ENCODE measurements at places on chromosomes 6 and 20.

DNA sequence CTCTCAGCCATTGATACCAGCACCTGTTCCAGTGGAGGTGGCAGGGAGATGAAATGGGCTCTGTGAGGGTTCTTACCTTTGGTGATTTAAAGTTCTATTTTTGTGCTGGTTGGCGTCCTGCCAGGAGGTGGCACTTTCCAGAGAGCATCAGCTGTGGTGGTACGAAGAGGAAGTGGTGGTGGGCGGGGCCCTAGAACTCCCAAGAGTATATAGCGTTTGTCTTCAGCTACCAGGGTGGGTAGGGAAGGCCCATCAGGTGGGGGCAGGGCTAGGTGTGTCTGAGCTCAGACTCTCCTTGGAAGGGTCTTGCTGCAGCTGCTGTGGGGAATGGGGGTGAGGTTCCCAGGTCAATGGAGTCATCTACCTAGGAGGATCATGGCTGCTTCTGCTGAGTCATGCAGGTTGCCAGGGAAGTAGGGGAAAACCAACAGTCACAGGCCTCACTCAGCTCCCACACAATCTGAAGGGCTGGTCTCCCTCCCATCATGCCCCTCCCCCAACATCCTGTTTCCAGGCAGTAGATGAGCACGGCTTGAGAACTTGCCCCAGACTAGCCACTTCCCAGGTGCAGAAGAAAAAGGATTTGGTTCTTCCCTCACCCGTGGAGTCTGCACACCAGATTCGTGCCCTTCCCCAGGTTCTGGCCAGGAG lies 46.6 kb downstream of the MOXD1 start:
- DNase-seq, result no peak

DNA sequence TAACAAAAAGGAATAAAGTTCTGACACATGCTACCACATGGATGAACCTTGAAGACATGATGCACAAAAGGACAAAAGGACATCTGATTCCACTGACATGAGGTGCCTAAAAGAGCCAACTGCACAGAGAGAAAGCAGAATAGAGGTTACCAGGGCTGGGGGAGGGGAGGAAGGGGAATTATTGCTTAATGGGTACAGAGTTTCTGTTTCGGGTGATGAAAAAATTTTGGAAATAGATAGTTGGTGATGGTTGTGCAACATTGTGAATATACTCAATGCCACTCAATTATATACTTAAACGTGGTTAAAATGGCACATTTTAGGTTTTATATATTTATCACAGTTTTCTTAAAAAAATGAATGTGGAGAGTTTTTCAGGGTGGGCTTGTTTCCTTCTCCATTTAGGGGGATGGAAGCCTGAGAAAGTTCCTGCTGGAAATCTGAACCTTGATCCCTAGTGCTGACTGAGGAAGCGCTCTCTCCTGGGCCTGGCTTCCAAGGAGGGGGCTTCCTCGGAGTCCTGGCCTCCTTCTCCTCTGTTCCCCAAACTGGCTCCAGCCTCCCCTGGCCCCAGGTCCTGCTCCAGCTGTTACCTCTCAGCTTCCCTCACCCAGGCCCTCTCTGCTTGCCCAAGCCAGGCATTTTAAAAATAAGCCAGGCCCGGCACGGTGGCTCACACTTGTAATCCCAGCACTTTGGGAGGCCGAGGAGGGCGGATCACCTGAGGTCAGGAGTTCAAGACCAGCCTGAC lies 79.2 kb downstream of the NOL4L start:
- no peak for DNase-seq

DNA sequence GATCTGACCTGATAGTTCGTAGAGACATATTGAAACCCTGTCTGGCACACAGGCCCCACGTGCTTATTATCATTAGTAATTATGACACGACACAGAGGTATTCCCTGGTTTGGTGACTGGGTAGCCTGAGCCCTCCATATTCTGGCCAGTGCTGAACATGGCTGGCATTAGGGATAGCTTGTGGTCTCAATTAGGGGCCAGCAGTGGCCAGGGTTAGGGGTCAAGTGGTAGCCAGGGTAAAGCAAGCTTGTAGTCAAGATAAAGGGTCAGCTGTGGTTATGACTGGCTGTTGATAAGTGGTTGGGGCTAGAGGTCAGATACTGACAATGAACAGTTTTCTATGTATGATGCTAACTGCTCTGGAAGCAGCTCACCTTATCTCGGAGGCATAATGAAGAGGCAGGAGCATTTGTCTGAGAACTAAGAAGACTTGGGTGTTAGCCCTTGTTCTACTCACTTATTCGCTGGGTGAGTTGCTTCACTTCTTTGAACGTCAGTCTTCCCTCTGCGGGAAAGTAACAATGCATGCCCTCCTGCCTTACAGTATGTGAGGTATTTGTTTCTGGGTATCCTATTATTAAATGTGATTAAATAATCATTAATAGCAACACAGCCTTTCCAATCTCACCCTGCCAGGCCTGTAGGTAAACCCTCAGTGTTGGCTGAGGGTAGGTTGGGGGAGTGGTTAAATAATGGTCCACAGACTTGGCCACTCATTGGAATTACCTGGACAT lies 66.7 kb downstream of the VEGFA start:
- DNase-seq, result no peak

GRCh38 chr6:132684272-132684671 lies 25.3 kb upstream of the TAAR1 start:
- no peak for DNase-seq

DNA sequence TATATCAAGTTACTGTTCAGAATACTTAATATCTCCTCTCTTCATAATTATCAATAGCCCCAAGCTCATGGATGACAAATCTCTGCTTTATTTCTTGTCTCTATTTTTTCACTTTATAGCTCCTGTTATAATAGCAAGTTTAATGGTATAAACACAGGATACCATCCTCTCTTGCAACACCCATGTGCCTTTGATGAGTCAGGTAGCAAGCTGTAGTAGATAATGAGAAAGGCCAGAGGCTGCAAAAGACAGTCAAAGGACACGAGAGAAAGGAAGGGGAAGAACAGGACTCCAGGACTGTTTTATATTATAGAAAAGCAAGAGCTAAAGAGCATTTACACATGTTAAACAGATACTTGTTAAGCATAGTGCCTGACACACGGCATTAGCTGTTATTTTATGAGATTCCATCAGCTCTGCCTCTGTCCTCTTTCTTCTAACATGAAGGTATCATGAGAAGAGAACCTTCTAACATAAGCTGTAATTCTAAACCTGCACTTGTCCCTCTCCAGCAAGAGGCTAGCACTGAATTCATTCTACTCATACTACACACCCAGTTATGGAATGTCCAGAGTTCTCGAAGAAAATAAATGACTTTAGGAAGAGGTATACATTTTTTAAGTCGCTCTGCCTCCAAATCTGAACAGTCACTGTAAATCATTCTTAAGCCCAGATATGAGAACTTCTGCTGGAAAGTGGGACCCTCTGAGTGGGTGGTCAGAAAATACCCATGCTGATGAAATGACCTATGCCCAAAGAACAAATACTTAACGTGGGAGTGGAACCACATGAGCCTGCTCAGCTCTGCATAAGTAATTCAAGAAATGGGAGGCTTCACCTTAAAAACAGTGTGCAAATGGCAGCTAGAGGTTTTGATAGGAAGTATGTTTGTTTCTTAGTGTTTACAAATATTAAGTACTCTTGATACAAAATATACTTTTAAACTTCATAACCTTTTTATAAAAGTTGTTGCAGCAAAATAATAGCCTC lies 45.0 kb downstream of the NT5E start:
- no peak for DNase-seq

- DNase-seq, result no peak
Measured at GRCh38 chr20:22999756-23000155, 35.4 kb upstream of the SSTR4 start.

- no peak for DNase-seq
Measured at GRCh38 chr20:20490673-20491072, 122.8 kb downstream of the INSM1 start.

DNA sequence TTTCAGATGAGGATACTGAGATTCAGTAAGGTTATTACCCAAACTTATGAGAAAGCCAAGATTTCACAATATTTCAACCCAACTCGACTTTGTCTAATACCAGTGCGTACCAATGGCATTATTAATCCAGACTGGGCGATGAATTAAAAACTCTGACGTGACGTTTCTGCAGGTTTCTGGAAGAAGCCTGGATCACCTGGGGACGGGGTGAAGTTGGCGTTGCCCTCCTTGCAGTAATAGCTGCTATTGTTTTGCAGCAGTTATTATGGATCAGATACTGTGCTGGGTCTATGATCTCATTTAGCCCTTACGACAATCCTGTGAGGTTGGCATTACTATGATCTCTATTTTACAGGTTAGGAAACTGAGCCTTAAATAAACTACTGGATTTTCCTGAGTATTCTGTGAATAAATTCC lies 569 bp upstream of the CDC5L start:
- no peak for DNase-seq

GRCh38 chr6:141488488-141488887 lies 644.2 kb upstream of the GJE1 start:
- DNase-seq, result no peak

- no peak for DNase-seq
Measured at GRCh38 chr6:39792540-39793450, 619 bp downstream of the DAAM2 start.

- DNase-seq, result no peak
Measured at GRCh38 chr6:44266347-44266746, 996 bp upstream of the NFKBIE start.

DNA sequence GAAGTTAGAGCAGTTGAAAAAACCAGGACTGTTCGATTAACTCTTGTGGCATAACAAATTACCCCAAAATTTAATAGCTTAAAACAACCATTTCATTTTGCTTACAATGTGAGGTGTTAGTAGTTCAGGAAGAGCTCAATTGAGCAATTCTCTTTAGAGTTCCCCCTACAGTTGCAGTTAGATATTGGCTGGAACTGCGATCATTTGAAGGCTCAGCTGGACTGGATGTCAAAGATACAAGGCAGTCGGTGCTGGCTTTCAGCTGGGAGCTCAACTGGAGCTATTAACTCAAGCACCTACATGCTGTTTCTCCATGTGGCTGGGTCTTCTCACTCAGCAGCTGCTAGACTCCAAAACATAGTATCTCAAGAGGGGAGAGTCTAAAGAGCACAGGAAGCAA lies 96.0 kb upstream of the LOC128125822 start:
- no peak for DNase-seq

DNA sequence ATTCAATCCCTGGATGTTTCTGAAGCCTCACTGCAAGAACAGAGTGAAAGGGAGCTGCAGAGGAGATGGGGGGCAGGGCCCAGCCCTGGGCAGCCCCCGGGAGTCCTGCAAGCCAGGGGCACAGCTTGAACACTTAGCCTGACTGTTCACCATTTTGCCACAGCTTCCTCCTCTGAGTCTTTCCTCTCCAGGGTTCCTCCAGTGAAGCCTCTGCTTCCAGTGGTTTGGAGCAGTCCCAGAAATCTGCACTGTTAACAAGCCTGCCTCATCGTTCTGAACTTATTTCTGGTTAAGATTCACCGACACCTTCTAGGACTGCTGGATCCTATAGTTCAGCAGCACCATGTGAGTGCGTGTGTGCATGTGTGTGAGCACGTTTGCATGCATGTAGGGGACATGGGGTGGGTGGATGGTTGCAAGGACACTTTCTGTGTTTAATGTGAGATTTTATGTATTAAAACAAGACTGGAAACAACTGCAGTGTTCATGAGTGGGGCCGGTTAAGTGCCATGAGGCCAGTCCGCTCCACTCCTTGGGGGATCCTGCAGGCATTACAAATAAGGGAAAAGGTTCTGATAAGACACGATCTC lies 24.6 kb downstream of the CEBPB start:
- DNase-seq, result no peak

- DNase-seq, result no peak
Measured at GRCh38 chr6:6407071-6407741, 86.7 kb upstream of the F13A1 start.

DNA sequence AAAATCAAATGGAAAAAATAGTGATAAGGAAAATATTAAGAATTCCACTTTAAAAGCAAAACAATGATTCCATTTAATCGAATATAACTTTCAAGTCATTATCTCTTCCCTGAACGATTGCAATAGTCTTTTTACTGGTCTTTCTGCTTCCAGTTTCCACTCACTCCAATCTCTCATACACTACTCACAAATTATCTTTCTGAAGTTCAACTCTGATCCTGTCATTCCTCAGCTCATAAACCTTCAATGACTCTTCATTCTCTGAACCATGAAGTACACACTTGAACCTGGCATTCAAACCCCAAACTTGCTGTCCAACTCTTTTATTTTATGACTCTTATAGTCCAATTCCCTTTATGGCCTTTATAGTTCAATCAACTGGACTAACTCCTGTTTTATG lies 304.1 kb upstream of the TCF21 start:
- no peak for DNase-seq

GRCh38 chr6:18962361-18962905 lies 575.3 kb downstream of the RNF144B start:
- DNase-seq, result no peak

DNA sequence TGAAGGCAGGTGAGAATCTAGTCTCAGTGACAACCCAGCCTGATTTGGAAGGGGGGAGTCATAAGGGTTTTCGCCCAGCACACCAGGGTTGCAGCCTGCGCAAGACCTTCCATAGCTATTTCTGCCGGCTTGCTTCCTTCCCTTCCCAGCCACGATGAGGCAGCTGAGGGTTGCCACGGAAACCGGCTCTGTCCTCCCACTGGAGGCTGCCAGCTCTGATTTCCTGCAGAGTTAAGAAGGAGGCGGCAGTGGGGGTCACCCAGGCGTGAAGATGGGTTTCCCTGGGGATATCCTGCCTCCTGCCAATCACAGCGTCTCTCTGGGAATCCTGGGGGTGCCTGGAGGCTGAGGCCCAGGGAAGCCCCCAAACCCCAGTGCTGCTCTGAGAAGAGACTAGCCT lies 23.1 kb upstream of the KCNB1 start:
- DNase-seq, result peak; percentile 42

DNA sequence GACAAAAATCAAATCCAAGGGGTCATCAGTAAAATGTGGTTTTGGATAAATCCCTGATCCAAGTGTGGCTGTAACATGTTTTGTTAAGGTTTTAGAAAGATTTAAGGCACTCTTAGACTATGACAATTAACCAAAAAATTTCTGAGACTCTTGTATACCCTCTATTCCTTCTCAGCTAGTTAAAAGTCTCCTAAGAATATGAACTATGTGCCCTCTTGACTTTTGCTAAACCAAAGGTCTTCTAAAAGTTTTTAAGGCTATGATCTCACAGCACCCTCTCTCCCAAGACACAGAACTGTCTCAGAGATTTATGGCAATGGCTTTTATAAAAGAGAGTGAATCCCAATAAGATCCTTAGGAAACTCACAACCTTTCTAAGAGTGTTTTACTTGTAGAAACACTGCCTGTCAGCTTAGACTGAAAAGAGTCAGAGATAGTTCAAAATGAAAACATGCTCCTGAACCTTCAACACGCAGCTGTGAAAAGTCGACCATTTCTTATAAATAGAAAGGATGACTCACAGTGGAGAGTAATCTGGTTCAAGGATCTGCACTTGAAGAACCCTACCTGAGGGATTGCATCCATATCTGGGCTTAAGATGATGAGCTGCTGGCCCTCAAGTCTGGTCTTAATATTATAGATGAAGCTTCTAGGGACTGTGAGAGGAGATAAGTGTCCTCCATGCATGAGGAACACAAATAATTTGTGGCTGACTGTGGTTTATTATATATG lies 388.4 kb upstream of the GJE1 start:
- no peak for DNase-seq

DNA sequence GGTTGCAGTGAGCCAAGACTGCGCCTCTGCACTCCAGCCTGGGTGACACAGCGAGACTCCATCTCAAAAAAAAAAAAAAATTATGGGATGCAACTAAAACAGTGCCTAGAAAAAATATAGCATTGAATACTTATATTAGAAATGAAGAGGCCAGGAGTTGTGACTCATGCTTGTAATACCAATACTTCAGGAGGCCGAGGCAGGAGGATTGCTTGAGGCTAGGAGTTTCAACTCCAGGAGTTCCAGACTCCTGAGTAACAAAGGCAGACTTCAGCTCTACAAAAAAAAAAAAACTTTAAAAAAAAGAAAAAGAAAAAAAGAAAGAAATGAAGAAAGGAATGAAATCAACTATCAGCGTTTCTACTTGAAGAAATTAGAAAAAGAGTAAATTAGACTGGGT lies 17.1 kb upstream of the GJA1 start:
- no peak for DNase-seq
